Lower lobe of right lung (tissue), 2 donors: ENCODE measurements at places on chromosomes 11 and 22. TPM values are rescaled to one million over a fixed set of nuclear protein-coding genes. Genes with fewer than 3 reads are reported as not detected.

DNA sequence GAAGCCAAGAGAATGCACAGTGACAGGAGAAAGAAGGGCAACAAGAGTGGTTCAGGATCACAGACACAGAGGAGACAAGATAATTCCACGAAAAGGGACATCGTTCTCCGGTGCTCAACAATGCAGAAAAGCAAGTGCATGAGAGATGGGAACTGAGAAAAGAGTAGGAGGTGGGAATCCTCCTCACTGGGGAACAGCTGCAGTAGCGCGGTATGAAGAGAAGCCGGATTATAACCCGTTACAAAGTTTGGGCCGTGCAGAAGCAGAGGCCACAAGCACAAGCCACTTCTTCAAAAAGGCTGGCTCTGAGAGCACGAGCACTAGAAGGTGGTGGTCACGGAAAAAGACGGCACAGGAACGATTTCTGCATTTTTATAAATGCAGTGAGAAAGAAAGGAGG is 114.2 kb upstream of the BID start:
- no peak for DNase-seq

DNA sequence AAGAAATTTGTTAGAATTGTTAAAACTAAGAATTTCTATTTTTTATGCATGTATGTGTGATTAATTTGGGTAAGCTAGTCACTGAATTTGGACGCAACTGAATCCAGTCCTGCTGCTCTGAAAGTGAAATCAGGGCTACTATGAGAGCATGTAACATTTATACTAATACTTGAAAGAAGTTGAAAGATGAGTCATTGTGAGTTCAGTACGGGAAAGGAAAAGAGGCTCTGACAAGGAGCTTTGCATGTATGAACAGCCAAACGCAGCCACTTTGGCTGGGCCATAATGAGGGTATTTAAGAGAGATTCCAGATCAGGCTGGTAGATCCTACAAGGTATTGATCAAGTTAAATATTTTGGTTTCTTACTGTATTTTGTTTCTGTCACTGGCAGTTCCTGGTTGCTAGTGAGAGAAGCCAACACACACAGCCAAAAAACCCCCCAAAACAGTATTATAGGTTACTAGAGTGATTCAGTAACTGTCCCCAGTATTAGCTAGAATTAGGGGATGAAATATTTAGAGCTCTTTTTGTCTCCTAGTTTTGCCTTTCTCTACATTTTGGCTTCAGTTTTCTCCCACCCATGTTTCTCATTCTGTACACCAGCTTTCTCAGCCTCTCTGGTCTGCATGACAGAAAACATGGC is 14.1 kb downstream of the AASDHPPT start:
- DNase-seq, result no peak

GRCh38 chr11:44029977-44030911 is 17.5 kb upstream of the ACCSL start:
- no peak for DNase-seq

DNA sequence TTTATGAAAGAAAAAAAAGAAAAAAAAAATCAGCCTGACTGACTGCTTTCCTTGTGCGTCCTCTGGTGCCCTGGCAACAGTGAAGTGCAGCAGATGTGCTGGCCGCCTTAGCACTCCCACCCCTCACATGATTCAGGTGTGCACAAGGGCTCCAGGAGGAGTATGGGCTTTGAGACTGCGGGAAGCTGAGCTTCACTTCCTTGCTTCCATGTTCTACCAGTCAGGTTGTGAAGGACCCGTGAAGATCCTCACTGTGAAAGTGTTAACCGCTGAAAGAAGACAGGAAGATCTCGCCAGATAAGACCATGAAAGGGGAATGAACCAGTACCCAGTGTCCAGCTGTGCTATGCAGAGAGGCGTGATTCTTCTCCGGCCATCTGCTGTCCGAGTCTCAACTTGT is 48.2 kb downstream of the HIRA start:
- no peak for DNase-seq

DNA sequence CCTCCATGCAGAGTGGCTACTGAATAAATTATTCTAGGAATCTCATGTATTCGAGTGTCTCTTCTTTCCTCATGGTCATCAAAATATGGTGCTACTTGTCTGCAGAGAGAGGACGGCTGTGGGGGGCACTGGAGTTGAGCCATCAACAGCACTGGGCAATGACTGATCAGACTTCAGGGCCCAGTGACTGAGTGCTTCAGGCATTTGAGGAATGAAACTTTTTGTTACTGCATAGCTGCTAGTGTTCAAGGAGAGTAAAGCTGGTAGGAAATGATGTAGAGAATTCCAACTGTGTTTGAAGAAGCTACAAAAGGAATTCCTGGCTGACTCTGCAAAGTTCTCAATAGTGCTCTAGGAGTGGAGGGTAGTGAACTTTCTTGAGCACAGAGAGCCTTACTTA is 277.7 kb downstream of the CADM1 start:
- peak; percentile 49 for DNase-seq

DNA sequence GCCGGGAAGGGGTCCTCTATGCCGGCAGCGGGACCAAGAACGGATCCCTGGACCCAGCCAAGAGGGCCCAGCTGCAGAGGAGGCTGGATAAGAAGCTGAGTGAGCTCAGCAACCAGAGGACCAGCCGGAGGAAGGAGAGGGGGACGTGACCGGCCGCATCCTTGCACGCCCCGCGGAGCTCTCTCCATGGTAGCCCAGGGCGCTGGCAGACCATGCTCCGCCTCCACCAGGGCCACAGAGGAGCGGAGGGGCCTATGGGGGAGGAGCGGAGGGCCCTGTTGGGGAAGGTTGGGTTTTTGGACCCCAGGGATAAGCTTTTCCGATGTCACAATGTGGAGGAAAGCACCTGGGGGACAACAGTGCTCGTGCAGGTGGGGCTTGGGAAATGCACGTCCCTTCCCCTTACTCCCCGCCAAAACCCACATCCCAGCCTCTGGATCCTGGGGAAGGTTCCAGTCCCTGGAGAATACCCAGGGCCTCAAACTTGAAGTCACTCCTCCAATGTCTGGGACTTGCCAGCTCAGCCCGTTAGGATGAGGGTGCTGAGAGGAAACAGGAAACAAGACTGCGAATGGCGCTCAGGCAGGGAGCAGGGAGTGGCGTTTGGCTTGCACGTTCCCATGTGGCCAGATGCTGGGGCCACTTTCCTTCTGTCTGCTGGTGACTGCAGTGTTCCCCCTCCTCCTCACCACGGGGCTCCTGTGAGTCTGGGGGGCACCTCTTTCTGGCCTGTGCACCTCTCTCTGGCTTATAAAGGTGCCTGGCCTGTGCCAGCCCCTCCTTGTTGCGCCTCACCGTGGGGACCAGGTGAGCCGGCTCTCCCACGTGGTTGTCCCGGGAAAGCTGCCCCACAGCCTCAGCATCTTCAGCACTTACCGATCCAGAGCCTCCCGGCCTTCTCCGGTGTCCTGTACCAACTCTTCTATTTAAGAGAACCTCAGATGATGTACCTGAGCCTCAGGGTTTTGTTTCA is 36.2 kb downstream of the IGHMBP2 start:
- no peak for DNase-seq

DNA sequence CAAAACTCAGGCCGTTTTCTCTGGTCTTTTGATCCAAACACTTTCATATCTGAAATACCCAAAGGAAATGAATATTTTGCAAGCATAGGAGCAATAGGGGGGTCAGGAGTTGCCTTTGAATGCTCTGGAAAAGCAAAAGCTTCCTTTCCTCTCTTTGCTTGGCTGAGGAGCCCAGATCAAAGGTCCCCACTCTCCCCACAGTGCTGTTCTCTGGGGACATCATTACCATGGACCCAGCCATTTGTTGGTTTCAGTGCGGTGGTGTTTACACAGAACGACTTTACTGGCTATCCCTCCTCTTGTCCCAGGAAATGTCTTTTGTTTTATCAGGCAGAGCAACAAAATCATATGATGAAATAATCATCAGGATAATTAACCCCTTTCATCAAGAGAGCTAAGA is 1089.1 kb downstream of the TBC1D22A start:
- DNase-seq, result no peak

GRCh38 chr11:98771791-98772190 is 249.0 kb upstream of the CNTN5 start:
- DNase-seq, result no peak

- DNase-seq, result no peak
Observed at GRCh38 chr11:63919267-63920125, 2.5 kb upstream of the RCOR2 start.

DNA sequence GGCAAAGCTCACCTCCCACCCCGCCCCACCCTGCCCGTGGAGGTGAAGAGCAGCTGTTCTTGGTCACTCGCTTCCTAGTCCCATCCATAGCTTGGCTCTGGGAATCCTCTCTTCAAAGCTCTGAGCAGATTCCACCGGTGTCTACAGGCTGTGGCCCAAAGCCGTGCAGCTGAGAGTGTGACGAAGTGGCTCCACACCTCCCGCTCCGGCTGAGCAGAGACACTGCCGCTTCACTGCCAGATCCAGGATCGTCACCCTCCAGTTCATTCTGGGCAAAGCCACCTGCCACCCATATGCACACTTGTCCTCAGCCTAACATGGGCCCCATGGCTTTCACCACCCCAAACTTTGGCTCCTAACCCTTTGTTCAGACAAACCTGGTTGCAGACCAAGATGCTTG is 532.9 kb upstream of the B3GAT1 start:
- DNase-seq, result no peak

- DNase-seq, result no peak
Observed at GRCh38 chr11:63896071-63896470, 20.9 kb downstream of the RCOR2 start.

The GAB4 gene
- total RNA-seq, result not detected

The OR52D1 gene
- not detected for total RNA-seq

The JHY gene
- 10.4 TPM for total RNA-seq

The SUSD2 gene
- 200 TPM for total RNA-seq

The MRGPRE gene
- not detected for total RNA-seq

The PPFIA1 gene
- 81.0 TPM for total RNA-seq
